ENCODE measurements at places on chromosomes 4 and X. TPM values are rescaled to one million over a fixed set of nuclear protein-coding genes. Genes with fewer than 3 reads are reported as not detected.

DNA sequence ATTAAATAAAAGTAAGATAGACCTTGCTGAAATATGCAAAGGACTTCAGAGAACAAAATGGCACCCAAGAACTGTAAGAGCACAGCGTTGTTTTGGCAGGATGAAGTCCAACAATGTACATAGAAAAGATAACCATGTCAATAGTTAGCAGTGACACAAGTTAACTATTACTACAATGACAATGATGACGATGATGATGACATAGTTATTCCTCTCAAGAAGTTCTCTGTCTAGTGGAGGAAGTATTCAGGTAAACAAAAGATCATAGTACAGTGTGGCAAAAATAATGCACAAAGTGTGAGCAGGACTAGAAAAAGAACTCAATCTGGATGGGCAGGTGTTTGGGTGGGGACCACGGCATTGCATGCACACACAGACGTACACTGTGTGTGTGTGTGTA is 75.3 kb upstream of the STIM2 start:
- H3K36me3 ChIP-seq, result no peaks in the 10 kb centered on the region
- no peak overlapping the region for H3K4me3 ChIP-seq
- no peak for DNase-seq

- H3K36me3 ChIP-seq, result no peaks in the 10 kb centered on the region
- H3K27me3 ChIP-seq, result no peaks in the 10 kb centered on the region
- no peak overlapping the region for H3K27ac ChIP-seq
- no peak for DNase-seq
- H3K4me1 ChIP-seq, result no peaks in the 10 kb centered on the region
- no peak overlapping the region for H3K4me3 ChIP-seq
These were observed 45.9 kb upstream of the RHOH start for GRCh38 chr4:40150932-40151331.

- H3K27ac ChIP-seq, result peak overlapping the region; percentile 94
- peak overlapping the region; percentile 87 for H3K4me3 ChIP-seq
- no peaks in the 10 kb centered on the region for H3K36me3 ChIP-seq
- no peaks in the 10 kb centered on the region for H3K27me3 ChIP-seq
- peaks cover 31% of the 10 kb centered on the region for H3K4me1 ChIP-seq
- no peak for DNase-seq
These were observed 520 bp downstream of the ACOX3 start for GRCh38 chr4:8439914-8440491.

- peaks cover 17% of the 10 kb centered on the region for H3K36me3 ChIP-seq
- no peaks in the 10 kb centered on the region for H3K27me3 ChIP-seq
- peak; percentile 94 for DNase-seq
- peak within 1 kb of the TSS; percentile 93 for H3K27ac ChIP-seq
- peak within 1 kb of the TSS; percentile 69 for H3K4me3 ChIP-seq
These were observed at the start of gene DNASE1L1 for GRCh38 chrX:154409222-154409871. Gene DNASE1L1, minus strand, starts transcription at chrX:154409254. Its CDS starts 3,686 bp downstream, at chrX:154405568.

DNA sequence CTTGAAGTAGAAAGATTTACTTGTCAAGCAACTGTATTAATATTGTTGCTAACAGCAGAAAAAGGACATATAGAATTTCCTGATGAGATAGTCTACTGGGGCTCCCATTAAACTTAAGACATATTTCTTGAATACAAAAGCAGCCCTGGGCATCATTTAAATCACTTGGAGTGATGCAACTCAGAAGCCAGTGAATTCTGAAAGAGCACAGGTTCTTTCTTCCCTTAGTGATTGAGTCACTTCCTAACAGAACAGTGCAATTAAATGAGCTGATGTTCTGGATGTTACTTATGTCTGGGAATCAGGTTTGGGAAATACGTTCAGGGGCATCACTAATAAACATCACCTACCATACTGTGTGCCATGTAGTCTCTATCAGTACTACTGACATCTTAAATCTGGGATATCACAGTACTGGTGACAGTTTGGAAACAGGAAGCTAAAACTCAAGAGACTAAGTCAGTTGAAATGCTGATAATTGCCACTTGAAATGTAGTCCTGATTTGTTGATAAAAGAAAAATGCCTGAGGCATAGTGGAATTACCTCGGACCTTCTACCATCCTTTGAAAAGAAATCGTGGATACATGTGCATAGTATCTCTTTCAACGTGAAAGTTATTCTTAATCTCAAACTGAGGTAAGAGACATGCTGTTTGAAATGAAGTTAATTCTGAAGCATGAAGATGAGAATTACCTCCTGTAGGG is 249.2 kb upstream of the GPRIN3 start:
- no peak overlapping the region for H3K4me3 ChIP-seq
- DNase-seq, result no peak
- H3K36me3 ChIP-seq, result no peaks in the 10 kb centered on the region
- no peak overlapping the region for H3K27ac ChIP-seq
- no peaks in the 10 kb centered on the region for H3K4me1 ChIP-seq

DNA sequence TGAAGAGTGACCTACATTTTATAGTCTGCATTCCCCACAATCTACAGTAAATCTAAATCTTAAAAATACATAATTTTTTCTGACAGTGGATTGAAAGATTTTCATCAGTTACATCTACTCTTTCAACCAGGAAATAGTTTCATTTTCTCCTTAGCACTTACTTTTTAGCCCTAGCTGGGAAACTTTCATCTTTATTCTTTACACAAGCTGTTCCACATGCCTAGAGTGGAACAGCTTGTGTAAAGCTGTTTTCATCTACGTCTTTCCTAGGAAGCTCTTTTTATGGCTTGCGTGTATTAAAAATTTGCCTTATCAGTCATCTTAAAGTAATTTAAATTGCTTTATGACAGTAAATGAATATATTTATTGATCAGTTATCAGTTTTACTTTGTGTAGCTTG is 40.5 kb downstream of the RBPJ start:
- no peak overlapping the region for H3K27ac ChIP-seq
- DNase-seq, result no peak
- no peaks in the 10 kb centered on the region for H3K36me3 ChIP-seq
- H3K4me1 ChIP-seq, result peaks cover 8% of the 10 kb centered on the region
- no peaks in the 10 kb centered on the region for H3K27me3 ChIP-seq

DNA sequence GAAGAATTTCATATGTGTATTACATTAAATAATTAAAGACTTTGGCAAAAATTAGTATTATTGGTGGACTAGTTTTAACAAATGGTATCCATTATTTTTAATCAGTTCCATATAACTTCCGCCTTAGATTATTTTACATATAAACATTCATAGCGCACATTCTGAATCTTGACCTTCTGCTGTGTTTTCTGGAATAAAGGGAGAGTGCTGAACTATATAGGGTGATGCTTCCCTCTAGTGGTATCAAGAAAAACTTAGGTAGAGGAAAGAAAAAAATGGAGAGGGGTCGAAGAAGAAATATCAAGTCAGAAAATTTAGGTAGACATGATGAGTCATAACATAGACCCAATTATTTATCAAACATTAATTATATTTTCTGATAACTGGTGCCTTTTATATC is 155.6 kb upstream of the PACRGL start:
- no peak overlapping the region for H3K27ac ChIP-seq
- no peaks in the 10 kb centered on the region for H3K36me3 ChIP-seq
- no peaks in the 10 kb centered on the region for H3K4me1 ChIP-seq
- no peak for DNase-seq

DNA sequence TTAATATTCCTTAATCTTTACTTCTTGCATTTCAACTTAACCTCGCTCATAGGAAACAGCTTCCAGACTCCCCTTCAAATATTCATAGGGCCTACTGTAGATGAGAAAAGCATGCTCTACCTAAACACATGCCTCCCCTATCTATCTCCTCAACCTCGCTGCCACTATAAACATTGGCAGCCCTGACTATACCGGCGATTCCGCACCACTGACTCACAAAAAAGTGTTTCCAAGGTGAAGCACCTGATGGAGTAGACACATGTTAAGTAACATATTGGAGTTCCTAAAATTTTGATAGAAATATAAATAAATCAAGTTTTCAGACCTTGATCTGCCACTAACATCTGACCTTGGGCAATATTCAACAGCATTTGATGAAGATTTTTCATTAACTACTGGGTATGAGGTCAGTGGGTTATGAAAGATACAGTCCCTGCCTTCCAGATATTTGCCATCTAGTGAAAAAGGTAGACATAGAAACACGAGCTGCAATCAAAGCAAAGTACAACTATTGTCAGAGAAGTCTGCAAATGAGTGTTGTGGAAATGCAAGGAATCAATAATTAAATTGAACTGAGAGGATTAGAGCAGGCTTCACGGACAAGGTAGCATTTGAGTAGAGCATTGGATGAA is 184.2 kb downstream of the MAML3 start:
- peaks cover 5% of the 10 kb centered on the region for H3K4me1 ChIP-seq
- H3K4me3 ChIP-seq, result no peak overlapping the region
- no peak for DNase-seq

GRCh38 chr4:102759831-102760644 is 730 bp downstream of the MANBA start:
- no peaks in the 10 kb centered on the region for H3K36me3 ChIP-seq
- DNase-seq, result no peak
- H3K27me3 ChIP-seq, result no peaks in the 10 kb centered on the region
- H3K27ac ChIP-seq, result peak overlapping the region; percentile 81
- H3K4me1 ChIP-seq, result peaks cover 4% of the 10 kb centered on the region

DNA sequence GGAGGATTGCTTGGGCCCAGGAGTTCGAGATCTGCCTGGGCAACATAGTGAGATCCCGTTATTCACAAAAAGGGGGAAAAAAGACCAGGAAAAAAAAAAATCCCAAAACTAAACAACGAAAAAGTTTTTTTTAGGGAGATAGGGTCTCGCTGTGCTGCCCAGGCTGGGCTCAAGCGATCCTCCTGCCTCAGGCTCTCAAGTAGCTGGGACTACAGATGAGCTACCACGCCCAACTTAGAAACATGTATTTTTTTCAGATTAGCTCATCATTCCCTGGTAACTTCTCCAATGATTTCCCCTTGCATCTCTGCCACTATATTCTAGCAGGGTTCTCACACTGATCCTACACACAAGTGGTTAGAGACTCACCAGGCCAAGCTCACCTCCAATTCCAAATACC is 24.4 kb upstream of the IRAK1 start:
- peak overlapping the region; percentile 65 for H3K27ac ChIP-seq
- no peak for DNase-seq
- H3K27me3 ChIP-seq, result no peaks in the 10 kb centered on the region
- H3K4me3 ChIP-seq, result no peak overlapping the region

DNA sequence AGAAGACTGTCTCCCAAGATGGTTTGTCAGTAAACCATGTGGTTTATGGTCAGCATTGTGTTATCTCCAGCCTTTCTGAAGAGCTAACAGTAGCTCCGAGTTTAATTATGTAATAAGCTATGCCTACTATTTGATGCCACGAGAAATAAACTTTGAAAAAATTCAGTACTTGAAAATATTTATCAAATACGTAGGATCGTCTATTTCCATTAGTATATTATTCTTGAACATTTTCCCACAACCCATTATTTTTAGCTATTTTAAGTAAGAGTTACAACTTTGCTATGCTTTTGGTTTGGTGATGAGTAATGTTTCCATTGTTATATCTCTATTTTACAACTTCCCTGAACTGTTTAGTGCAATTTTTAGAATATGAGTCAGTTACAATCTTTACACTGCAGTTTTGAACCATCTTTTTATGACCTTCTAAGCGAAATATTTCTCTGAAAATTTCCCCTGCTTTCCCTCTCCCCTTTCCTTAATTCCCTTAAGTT is 44.5 kb upstream of the TRIM2 start:
- no peak overlapping the region for H3K27ac ChIP-seq
- H3K4me1 ChIP-seq, result no peaks in the 10 kb centered on the region
- no peaks in the 10 kb centered on the region for H3K36me3 ChIP-seq
- H3K4me3 ChIP-seq, result no peak overlapping the region
- no peaks in the 10 kb centered on the region for H3K27me3 ChIP-seq
- no peak for DNase-seq

KLKB1 gene
- total RNA-seq, result not detected

RTL3 gene
- not detected for total RNA-seq

DCAF4L1 gene
- total RNA-seq, result 0.23 TPM

PPP4R3C gene
- total RNA-seq, result not detected

PRR32 gene
- 7.9 TPM for total RNA-seq

RBM46 gene
- not detected for total RNA-seq

CFAP99 gene
- not detected for total RNA-seq

POU3F4 gene
- total RNA-seq, result not detected

MAGEB17 gene
- not detected for total RNA-seq

All from psoas muscle (tissue), 8 donors.